ENCODE measurements at places on chromosomes 2 and 18. TPM values are rescaled to one million over a fixed set of nuclear protein-coding genes. Genes with fewer than 3 reads are reported as not detected.

The VWC2L gene
- not detected for total RNA-seq

The EN1 gene
- 0.63 TPM for total RNA-seq

The SLC5A7 gene
- total RNA-seq: not detected

The EDAR gene
- total RNA-seq: not detected

The SCN1A gene
- total RNA-seq: 0.09 TPM

The FBXO48 gene
- 0.99 TPM for total RNA-seq

The SLC4A5 gene
- total RNA-seq: 0.45 TPM

The B3GNT7 gene
- 0.27 TPM for total RNA-seq

The CPO gene
- total RNA-seq: not detected

The DNAJC10 gene
- total RNA-seq: 184 TPM

DNA sequence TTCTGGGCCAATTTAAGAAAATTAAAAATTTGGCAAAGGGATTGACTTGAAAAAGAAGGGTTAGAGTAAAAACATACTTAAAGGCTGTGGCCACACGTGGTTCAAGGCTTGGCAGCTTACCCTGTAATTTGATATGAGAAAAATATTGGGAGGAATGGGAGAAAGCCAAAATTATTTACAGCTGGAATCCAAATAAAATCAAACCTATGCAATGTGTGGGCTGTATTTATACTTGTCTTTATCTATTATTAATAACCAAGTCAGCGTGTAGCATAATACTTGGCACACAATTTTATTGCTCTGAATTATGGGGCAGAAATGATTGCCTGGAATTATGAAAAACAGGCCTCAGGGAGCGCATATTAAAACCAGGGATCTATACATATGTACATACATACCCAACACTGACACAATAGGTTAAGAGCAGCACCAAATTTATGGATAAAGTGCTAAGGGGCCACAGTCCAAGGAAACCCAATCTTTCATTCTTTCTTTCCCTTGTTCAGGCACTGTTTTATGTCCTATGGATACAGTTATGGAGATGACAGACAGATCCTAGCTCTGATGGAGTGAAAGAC is 35.6 kb downstream of the FAM124B start:
- no peak for DNase-seq

DNA sequence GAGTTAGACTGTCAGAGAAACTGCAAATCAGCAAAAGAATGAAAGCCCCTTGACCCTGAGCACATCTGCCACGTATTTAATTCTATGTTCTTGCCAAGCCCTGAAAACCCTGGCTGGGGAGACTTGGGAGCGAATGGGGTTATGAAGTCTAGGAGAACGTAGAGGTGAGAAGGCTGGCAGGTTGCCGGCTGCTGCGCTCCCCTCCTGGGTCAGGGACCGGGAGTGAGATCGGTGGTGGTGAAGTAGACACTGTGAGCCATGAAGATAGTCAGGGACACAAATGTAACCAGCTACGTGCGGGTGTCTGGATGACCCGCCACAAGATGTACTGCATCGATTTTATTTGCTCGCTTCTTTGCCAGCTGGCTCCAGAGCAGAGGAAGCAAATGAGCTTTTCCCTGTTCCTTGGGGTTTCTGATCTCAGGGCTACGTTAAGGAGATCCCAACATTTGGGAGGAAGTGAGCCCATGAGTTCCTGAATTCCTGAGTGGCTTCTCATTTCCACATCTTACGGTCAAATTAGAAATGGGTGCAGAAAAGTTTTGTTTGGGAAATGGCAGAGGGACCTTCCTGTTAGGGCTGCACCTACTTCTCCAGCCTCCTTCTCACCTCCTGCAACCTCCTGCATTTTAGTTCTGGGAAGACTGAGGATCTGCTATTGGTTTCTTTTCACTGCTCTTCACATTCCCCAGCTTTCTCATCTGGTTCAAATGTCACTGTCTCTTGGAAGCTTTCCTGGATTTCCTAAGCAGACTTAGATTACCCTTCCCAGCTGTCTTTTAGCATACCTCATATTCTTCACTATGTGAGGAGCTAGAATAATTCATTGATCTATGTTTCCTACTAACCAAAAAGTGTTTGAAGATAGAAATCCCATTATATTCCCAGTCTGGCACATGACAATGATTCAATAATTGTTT is 360.6 kb downstream of the ZNF521 start:
- no peak for DNase-seq

- DNase-seq: no peak
Measured at GRCh38 chr2:60612033-60612432, 58.6 kb upstream of the BCL11A start.

GRCh38 chr2:235641956-235642355 is 148.1 kb downstream of the AGAP1 start:
- no peak for DNase-seq

DNA sequence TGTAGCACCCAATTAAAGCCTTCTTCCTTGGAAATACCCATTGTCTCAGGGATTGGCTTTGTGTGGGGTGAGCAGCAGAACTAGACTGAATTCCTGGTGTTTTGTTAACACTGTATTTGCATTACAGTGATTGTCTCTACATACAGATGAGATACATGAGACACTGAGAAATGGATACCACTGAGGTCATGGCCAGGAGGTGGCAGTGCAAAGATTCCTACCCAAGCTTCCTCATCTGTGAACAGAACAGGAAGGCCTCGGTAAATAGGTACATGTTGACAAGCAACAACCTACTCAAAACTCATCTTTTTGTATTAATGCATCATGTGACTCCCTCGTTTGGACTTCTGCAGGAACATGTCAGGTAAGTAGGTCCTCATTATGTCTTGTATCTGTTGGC is 445.8 kb upstream of the RGPD4 start:
- no peak for DNase-seq

- DNase-seq: peak; percentile 71
Measured at GRCh38 chr2:130873700-130874346, 37.1 kb downstream of the ARHGEF4 start.

DNA sequence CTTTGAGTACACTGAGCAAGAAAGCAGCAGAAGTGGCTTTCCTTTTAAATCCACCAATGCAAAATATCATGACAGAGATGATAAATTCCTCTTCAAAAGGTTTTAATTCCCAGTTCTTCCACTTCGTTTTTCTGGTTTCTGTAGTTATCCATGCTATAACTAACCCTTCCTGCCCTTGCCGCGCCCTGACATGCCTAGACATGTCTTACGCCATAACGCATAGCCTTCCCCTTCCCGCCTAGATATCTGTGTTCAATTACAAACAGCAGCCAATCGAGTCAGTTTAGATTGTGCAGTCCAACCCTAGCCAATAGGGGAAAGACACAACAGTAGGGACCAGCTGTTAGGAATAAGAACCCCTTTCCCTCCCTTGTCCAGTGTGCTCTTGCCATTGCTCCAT is 16.1 kb downstream of the PRPF40A start:
- no peak for DNase-seq

DNA sequence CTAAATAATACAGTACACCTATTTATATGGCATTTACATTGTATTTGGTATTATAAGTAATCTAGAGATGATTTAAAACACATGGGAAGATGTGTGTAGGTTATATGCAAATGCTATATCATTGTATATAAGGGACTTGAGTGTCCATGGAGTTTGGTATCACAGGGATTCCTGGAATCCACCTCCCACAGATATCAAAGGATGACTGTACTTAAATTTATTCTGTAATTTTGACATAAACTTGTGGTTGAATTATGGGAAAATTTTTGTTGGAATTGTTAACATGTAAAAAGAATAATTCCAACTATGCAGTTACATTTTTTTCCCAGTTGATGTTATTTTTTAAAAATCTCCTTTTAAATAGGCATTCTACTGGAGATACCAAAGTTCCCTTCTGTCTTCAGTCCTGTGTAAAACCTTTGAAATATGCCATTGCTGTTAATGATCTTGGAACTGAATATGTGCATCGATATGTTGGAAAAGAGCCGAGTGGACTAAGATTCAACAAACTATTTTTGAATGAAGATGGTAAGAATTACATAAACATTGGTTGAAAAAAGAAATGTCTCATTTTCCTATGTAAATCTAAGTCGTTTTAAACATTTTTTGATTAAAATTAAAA is 24.1 kb downstream of the GLS start:
- peak; percentile 61 for DNase-seq

All from fibroblast of the aortic adventitia (primary cell).